ENCODE measurements at places on chromosomes 1 and 21.

DNA sequence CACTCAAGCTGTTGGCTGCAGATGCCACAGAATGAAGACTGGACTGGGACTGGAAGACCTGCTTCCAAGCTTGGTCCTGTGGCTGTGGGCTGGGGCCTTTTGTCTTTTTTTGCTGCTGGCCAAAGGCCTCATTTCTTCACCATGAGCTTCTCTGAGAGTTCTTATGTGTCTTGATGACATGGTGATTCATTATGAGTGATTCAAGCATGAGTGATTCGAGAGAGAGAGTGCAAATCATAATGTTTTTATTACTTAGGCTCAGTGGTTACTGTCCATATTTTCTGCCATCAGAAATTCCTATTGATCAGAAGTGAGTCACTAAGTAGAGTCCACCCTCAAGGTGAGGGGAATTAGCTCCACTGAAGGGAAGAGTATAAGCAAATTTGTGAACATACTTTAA lies 94.0 kb downstream of the PCP4 start:
- no peaks in the 10 kb centered on the region for H3K36me3 ChIP-seq
- H3K27ac ChIP-seq = no peak overlapping the region
- DNase-seq = no peak
- no peaks in the 10 kb centered on the region for H3K27me3 ChIP-seq
- no peak overlapping the region for H3K4me3 ChIP-seq
- H3K4me1 ChIP-seq = no peaks in the 10 kb centered on the region

- H3K27me3 ChIP-seq = no peaks in the 10 kb centered on the region
- H3K36me3 ChIP-seq = no peaks in the 10 kb centered on the region
- no peak overlapping the region for H3K27ac ChIP-seq
- DNase-seq = no peak
Measured at GRCh38 chr21:33075596-33076195, 5.8 kb downstream of the OLIG1 start.

DNA sequence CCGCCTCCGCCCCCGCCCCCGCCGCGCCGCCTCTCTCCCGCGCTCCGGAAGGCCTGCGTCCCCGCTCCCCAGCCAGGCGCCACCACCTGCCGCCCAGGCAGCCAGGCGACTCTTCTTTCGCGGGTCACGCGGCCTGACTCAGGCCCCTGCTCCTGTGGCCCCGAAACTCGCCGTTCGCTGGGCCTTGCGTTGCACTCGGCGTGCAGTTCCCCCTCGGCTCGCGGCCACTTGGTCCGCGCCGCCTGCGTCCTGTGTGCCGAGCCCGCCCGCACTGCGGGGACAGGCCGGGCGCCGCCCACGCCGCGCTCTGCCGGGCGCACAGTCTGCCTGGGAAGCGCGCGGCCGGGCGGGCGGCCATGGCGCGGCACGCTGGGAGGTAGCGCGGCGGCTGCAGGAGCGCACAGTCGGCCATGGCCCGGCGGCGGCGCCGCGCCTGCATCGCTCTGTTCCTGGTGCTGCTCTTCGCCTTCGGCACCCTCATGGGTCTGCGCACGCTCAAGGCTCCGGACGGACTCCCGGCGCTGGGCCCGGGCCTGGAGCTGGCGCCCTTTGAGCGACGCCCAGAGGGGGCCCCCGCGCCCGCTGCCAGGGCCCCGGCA lies at the start of gene MANEAL:
MANEAL (plus strand) TSS at position 75 of the 599 bp plus-strand sequence; CDS start at position 411, 336 bp downstream.
- H3K4me3 ChIP-seq = peak within 1 kb of the TSS; percentile 71
- no peaks in the 10 kb centered on the region for H3K36me3 ChIP-seq
- no peaks in the 10 kb centered on the region for H3K4me1 ChIP-seq
- H3K27ac ChIP-seq = no peak within 1 kb of the TSS
- DNase-seq = peak; percentile 81

DNA sequence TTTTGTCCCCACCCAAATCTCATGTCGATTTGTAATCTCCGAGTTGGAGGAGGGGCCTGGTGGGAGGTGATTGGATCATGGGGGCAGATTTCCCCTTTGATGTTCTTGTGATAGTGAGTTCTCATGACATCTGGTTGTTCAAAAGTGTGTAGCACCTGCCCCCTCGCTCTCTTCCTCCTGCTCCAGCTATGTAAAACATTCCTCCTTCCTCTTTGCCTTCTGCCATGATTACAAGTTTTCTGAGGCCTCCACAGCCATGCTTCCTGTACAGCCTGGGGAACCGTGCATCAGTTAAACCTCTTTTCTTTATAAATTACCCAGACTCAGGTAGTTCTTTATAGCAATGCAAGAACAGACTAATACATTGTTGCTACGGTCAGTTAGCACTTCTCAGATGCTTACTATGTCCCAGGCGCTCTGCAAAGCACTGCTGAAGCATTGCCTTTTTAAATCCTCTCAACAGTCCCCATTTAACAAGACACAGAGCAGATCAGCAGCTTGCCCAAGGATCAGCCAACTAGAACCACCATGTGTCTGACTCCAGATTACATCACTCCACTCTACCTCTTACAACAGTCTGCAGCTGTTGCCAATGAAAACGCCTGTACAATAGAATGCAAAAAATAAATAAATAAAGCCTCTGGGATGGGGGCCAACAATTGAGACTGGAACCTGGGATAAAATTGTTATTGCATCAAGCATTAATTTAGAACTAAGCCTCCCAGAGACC lies 52.4 kb upstream of the USP1 start:
- H3K4me3 ChIP-seq = no peak overlapping the region
- H3K27ac ChIP-seq = no peak overlapping the region
- H3K27me3 ChIP-seq = peaks cover 2% of the 10 kb centered on the region
- DNase-seq = no peak

DNA sequence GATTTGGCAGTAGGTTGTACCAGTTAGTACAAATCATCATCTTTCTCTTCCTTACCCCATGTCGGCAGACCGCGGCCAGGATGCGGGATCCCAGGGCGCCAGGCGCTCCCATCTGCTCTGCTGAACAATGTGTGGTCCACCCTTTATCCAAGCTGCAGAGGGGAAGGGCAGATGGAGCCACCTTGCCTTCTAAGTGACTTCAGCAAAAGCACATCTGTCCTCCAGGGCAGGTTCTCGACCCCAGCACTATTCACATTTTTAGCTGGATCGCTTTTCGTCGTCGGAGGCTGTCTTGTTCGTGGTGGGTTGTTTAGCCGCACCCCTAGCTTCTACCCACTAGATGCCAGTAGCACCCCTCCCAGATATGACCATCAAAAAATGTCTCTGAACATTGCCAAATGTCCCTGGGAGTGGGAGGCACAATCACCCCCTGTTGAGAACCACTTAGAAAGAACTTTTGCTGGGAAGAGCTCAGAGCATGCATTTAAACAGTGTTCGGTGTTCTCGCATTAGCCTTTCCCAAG lies 58.1 kb upstream of the SIM2 start:
- no peak overlapping the region for H3K27ac ChIP-seq
- no peaks in the 10 kb centered on the region for H3K36me3 ChIP-seq

GRCh38 chr1:59906931-59907330 lies 19.6 kb downstream of the CYP2J2 start:
- peaks cover 2% of the 10 kb centered on the region for H3K27me3 ChIP-seq
- no peak overlapping the region for H3K27ac ChIP-seq
- no peak for DNase-seq
- no peaks in the 10 kb centered on the region for H3K4me1 ChIP-seq
- H3K4me3 ChIP-seq = no peak overlapping the region

DNA sequence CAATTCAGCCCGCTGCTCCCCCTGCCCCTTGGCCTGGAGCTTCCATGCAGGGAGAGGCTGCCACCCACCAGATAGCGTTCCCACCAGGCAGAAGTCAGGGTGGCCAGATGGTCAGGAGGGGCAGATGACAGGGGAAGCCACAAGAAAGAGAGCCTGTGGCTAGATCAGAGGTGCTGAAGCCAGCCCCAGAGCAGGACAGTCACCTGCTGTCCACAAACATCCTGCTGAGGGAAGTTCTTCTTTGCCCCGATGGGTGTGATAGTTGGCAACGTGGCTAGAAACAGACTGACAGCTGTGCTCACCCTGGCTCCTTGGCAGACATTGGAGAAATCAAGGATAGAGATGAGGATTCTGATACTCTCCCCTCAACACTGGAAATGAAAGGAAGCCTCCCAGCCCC lies 27.2 kb upstream of the SRP9 start:
- no peaks in the 10 kb centered on the region for H3K36me3 ChIP-seq
- no peak overlapping the region for H3K4me3 ChIP-seq
- DNase-seq = no peak
- H3K27me3 ChIP-seq = no peaks in the 10 kb centered on the region
- H3K4me1 ChIP-seq = peaks cover under 1% of the 10 kb centered on the region
- H3K27ac ChIP-seq = no peak overlapping the region

- no peaks in the 10 kb centered on the region for H3K36me3 ChIP-seq
- DNase-seq = peak; percentile 49
- H3K4me3 ChIP-seq = no peak overlapping the region
- no peaks in the 10 kb centered on the region for H3K27me3 ChIP-seq
- no peaks in the 10 kb centered on the region for H3K4me1 ChIP-seq
Measured at GRCh38 chr1:181482521-181483284, 614 bp upstream of the CACNA1E start.

DNA sequence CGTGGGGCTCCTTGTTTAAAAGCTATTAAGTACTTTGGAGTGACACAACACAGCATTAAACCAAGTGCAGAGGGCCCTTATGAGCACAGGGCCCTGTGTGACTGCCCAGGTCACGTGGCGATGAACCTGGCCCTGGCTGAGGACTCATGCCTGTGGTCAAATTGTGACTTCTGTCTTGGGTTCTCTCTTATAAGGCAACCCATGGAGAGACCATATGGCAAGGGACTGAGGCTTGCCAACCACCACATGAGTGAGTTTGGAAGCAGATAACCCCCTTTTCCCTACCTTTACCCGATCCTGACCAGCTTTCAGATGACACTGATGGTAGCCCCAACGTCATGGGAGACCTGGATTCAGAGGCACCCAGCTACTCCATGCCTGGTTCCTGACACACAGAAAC lies 140.5 kb downstream of the ZBTB18 start:
- H3K4me3 ChIP-seq = no peak overlapping the region
- H3K27me3 ChIP-seq = no peaks in the 10 kb centered on the region
- no peaks in the 10 kb centered on the region for H3K36me3 ChIP-seq
- H3K27ac ChIP-seq = no peak overlapping the region
- no peak for DNase-seq

- no peaks in the 10 kb centered on the region for H3K36me3 ChIP-seq
- no peak overlapping the region for H3K4me3 ChIP-seq
- no peaks in the 10 kb centered on the region for H3K27me3 ChIP-seq
Measured at GRCh38 chr1:73674945-73675561, 522.9 kb downstream of the LRRIQ3 start.

DNA sequence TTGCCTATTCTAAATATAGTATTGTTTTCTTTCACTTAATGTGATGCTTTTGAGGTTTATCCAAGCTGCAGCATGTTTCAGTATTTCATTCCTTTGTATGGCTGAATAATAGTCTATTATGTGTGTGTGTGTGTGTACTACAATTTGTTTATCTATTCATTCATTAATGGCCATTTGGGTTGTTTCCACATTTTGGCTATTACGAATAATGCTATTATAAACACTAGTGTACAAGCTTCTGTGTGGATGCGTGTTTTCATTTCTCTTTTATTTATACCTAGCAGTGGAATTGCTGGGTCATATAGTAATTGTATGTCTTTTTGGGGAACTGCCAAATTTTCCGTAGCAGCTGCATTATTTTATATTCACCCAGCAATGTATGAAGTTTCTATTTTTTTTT lies 15.0 kb upstream of the THEM5 start:
- no peak for DNase-seq
- no peak overlapping the region for H3K4me3 ChIP-seq
- H3K4me1 ChIP-seq = no peaks in the 10 kb centered on the region
- H3K27me3 ChIP-seq = no peaks in the 10 kb centered on the region
